Eye (tissue), 1 donor: ENCODE measurements at places on chromosomes 6 and 20.

- peak; percentile 44 for DNase-seq
These were observed 133.9 kb downstream of the HIVEP2 start for GRCh38 chr6:142810952-142811514.

GRCh38 chr6:89527634-89528033 lies 94.7 kb downstream of the ANKRD6 start:
- DNase-seq, result no peak

GRCh38 chr6:912871-913835 lies 220.2 kb upstream of the EXOC2 start:
- peak; percentile 65 for DNase-seq

GRCh38 chr6:7200598-7201443 lies 93.1 kb downstream of the RREB1 start:
- peak; percentile 50 for DNase-seq
